Stimulated activated CD4-positive, alpha-beta T cell treated with anti-CD3 and anti-CD28 coated beads, Interleukin-1b, Interleukin-23, amount 100 ng/mL, for 24 hours (primary cell): ENCODE measurements at places on chromosomes 7 and 10.

DNA sequence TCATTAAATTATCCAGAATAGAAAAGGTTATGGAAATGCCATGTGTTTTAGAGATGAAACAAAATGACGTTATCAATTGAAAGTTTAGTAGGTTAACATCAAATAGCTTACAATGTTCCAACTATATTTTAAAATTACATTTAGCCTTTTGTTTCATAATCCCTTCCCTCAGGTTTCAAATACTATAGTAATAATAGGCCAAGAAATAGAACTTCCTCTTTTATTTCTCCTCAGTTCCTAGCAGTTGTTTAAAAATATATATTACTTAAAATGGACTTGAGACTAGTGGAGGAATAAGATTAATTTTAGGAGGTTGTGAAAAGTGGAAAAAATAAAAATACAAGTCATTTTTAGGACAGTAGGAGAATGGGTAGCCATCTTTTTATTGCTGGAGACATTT lies 16.4 kb upstream of the PDSS1 start:
- no peak for DNase-seq

DNA sequence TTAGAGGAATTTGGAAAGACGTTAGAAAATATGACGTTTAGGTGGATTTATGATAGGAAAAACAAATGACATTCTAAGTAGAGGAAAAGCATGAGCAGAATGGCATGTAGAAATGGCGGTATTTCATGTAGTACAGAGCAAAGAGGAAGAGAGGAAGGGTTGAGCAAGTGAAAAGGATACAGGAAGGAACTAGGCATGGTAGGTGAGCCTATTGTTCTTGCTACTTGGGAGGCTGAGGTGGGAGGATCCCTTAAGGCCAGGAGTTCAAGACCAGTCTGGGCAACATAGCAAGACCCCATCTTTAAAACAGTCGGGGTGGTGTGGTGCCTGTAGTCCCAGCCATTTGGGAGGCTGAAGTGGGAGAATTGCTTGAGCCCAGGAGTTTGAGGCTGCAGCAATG lies 1.2 kb downstream of the GTPBP10 start:
- no peak for DNase-seq

- no peak for DNase-seq
Measured at GRCh38 chr7:44724276-44724675, 24.4 kb upstream of the ZMIZ2 start.

DNA sequence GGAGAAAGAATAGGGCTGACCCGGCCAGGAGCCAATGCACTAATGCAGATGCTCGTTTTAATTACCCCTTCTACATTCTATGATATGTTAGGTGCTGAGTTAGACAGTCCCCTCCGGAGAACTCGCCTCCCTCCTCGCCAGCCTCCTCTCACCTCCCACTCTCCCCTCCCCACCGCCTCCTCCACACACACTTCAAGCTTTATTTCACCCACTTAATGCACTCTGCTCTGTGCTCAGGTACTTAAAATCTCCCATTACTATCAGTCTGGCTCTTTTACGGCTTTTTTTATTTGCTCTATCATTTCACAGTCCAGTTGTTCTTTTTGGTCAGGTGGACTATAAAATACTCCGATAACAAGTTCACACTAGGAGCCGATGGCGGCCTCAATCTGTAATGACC lies 231.6 kb downstream of the TEX36 start:
- no peak for DNase-seq

- DNase-seq: no peak
Measured at GRCh38 chr7:155732286-155732685, 80.0 kb downstream of the SHH start.

DNA sequence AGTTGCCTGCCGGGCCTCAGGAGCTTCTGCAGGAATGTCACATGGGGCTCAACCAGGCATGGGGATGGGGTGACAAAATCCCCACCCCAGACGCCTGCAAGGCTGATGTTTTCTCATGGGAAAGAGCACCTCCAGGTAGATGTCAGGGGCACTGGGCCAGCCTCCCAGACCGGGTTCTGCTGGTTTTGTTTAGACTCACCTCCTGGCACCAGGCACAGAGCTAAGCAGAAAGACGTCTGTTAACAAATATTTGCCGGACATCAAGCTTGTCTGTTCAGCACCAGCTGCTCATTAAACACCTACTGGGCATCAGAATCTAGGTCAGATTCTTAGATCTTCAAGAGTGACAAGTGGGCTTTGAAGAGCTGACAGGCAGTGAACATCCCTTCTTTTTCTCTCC lies 34.9 kb upstream of the TCERG1L start:
- DNase-seq: no peak

- DNase-seq: no peak
Measured at GRCh38 chr10:84288151-84288550, 40.2 kb upstream of the CCSER2 start.

- no peak for DNase-seq
Measured at GRCh38 chr7:4274286-4274685, 407.8 kb upstream of the FOXK1 start.

DNA sequence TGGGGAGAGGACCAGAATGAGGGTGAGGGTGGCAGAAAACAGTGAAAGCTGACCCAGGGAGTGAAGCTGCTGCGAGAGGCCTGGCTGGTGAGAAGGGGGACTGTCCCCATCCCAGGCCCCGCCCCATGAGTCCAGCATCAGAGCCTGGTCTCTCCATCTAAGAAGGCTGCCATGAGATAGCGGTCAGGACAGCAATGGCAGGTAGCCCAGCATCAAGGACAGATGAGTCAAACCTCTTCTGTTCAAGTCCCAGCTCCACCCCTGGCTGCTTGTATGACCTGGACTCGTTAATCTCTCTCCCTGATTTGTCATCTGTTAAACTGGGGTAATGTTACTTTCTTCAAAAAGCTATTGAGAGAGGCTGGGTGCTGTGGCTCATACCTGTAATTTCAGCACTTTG lies 22.2 kb downstream of the GPNMB start:
- no peak for DNase-seq

- DNase-seq: no peak
Measured at GRCh38 chr7:26100406-26101339, 51.3 kb upstream of the NFE2L3 start.

DNA sequence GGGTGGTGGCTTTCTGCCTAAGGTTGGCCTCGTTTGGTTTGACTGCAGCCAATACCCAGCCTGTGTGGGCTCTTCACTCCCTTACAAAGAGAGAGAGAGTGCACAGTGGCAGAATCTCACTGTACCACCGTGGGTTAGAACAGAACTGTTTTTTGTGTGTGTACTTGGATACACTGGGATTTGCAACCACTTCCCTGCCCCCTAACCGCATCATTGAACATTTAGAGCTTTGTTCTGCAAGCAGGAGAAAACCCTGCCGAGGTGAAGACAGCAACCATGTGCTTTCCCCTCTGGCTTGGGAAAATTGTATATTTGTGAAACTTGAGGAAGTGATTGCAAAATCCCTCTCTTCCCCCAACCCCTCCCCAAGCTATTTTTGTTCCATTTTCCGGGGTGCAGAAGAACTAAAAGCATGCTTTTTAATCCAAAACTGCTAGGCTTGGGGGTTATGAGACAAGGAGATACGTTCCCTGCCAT lies 201.2 kb downstream of the TCF7L2 start:
- DNase-seq: no peak

DNA sequence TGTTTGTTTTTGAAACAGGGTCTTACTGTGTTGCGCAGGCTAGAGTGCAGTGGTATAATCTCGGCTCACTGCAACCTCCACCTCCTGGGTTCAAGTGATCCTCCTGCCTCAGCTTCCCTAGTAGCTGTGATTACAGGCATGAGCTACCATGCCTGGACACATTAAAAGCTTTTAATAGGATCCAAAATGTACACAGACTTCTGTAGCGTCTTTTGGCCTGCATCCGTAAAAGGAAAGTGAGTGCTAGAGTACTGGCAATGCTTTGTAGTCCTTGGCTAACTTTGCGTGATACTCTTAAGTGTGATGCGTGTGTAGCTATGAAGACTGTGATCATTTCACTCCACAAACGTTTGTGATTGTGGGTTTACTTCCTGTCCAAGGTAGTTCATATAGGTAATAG lies 13.3 kb downstream of the ZRANB1 start:
- no peak for DNase-seq

DNA sequence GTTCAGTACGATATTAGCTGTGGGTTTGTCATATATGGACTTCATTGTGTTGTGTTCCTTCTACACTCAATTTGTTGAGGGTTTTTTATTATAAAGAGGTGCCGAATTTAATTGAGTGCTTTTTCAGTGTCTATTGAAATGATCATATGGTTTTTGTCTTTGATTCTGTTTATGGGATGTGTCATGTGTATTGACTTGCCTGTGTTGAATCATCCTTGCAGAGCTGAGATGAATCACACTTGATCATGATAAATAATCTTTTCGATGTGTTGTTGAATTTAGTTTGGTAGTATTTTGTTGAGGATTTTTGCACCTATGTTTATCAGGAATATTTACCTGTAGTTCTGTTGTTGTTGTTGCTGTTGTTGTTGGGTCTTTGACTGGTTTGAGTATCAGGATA lies 39.8 kb downstream of the ATOH7 start:
- DNase-seq: no peak

- DNase-seq: no peak
Measured at GRCh38 chr7:105286441-105286840, 102.3 kb downstream of the SRPK2 start.

- DNase-seq: no peak
Measured at GRCh38 chr10:6089334-6090219, 743 bp downstream of the RBM17 start.

DNA sequence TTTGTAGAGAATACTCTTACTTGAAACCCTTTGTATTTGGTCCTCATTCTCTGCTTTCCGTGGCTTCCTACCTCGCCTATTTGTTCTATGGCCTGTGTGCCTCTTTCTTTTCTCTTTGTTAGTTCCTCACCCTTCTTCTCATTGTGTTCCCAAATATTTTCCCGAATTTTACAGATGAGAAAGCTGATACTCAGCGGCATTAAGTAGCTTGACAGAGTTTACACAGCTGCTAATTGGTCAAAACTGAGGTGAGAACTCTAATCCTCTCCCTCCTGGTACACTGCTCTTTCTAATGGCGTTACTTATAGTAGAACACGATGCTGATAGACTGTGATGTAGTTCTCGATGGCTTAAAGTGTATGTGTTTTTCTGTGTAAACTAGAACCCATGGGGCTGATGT lies 80.7 kb upstream of the HDAC9 start:
- no peak for DNase-seq

DNA sequence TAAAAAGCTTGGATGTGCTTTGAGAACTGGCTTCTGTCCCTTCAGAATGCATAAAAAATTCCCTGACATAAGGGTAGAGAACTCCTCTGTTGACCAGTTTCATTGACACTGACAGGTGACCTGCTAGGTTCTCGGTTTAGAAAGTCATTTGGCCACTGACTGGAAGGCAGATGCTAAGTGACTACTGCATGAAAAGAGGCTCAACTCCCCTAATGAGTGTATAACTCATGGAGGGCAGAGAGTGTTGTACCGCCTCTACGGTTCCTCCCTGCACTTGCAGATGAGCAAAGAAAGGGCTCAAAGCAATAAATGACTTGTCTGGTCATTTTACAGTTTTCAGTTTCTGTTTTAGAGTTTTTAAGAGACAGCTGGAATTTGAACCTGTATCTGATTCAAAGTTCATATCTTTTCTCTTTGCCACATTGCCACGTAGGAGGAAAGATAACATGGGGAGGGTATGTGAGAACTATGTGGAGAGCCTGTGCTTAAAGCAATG lies 2.9 kb upstream of the FGL2 start:
- DNase-seq: no peak

- DNase-seq: no peak
Measured at GRCh38 chr10:102718220-102718619, 3.8 kb downstream of the SFXN2 start.

- DNase-seq: no peak
Measured at GRCh38 chr7:46654546-46655443, 733.7 kb upstream of the IGFBP3 start.

DNA sequence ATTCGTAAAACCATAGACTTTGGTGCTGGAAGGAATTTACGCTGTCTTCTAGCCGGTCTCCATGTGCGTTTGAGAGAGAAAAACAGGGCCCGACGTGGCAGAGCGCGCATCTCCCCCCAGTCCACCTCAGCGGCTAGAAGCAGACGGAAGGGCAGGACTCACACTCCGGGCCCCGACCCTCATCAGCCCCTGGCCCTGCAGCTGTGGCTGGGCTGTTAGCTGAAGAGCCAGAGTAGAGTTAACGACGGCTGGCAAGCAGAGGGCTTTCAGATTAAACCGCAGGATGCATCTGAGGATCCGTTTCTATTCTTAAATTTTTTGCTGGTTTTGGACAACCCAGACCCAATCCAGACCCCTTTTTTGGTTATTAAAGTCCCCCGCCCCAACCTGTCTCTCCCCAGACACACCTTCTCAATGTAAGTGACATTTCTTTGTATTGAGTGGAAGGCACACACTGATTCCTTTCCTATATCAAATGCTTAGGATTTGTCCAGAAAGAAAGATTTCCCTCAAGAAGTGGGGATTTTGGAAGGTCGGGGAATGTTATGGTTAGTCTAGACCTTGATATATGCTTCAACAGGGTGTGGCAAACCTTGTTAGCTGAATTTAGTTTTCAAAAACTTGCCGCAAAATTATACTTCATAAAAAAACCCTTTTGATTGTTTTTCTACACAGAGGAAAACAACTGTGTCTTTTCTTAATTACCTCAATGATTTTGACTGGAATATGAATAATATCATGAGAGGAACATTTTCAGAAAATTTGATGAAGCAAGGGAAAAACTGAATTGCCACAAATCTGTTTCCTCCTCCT lies 1.7 kb upstream of the TBX20 start:
- DNase-seq: no peak

GRCh38 chr10:106957823-106958588 lies 206.5 kb downstream of the SORCS1 start:
- DNase-seq: no peak
